ENCODE measurements at places on chromosomes 6 and 20. TPM values are rescaled to one million over a fixed set of nuclear protein-coding genes. Genes with fewer than 3 reads are reported as not detected.

CARMIL1 gene
- total RNA-seq, result 38.6 TPM

- no peak overlapping the region for H3K4me3 ChIP-seq
- H3K27ac ChIP-seq, result no peak overlapping the region
- H3K4me1 ChIP-seq, result peaks cover 18% of the 10 kb centered on the region
- H3K27me3 ChIP-seq, result no peaks in the 10 kb centered on the region
- DNase-seq, result no peak
These were observed 2.5 kb downstream of the ADRM1 start for GRCh38 chr20:62305149-62305764.

DNA sequence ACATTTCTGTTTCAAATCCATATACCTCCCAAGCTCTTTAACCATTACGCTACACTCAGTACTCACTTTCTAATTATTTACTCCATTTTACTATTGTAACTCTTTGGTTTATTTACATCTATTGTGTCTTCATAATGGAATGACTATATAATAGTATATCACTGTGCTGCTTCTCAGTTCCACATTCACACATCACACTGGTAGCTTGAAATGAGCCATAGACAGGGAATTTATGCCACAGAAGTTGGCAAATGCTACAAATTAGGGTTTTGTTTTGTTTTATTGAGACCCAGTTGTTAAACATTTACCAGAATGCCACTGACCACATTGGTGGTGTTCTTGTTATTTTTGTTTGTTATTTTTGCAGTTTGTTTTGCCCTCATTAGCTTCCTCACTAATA is 213.9 kb downstream of the KCNQ5 start:
- H3K27me3 ChIP-seq, result no peaks in the 10 kb centered on the region
- no peak for DNase-seq

ANKRD66 gene
- total RNA-seq, result not detected
